Activated CD8-positive, alpha-beta memory T cell treated with anti-CD3 and anti-CD28 coated beads for 36 hours (primary cell): ENCODE measurements at places on chromosomes 5 and 9. TPM values are rescaled to one million over a fixed set of nuclear protein-coding genes. Genes with fewer than 3 reads are reported as not detected.

SV2C gene
- not detected for total RNA-seq

PCDHGA3 gene
- not detected for total RNA-seq

C9 gene
- not detected for total RNA-seq

TAS2R1 gene
- not detected for total RNA-seq

BASP1 gene
- 0.13 TPM for total RNA-seq

EGR1 gene
- 16.6 TPM for total RNA-seq

DOK3 gene
- total RNA-seq: 9.8 TPM

HTR1A gene
- not detected for total RNA-seq

ITK gene
- 152 TPM for total RNA-seq
